ENCODE measurements at places on chromosomes 7 and 10.

DNA sequence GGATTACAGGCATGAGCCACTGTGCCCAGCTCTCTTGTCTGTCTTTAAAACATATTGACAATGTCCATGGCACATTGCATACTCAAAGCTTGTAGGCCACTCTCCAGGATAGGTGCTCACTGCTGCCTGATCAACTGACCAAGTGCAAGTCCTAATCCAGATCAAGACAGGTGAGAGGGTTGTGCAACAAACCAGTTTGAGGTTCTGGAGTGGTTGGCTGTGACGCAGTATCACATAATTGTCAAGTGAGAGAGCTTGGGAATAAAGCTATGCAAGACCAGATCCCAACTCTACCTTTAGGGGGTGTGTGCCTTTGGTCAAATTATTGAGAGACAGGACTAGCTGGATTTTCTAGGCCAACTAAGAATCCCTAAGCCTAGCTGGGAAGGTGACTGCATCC lies 43.0 kb upstream of the OPN4 start:
- DNase-seq, result no peak

GRCh38 chr10:66747451-66747850 lies 178.4 kb upstream of the LRRTM3 start:
- DNase-seq, result no peak

DNA sequence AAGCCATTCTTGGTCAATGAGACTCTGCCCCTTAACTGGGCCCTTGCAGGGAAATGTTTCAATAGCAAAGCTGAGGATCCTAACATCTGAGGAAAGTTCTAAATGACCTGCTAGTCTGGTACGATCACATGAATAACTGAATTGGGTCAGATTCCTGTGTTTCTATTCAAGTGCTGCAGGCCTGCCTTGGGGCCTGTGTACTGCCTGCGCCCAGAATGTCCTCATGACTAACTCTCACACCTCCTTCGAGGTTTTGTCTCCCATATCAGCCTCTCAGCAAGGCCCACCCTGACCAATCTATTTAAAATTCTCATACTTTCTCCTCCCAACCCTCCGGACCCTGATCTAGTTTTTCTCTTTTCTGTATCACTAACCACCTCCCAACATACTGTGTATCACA lies 4.4 kb downstream of the JAZF1 start:
- DNase-seq, result no peak

GRCh38 chr7:46360811-46361210 lies 439.7 kb upstream of the IGFBP3 start:
- DNase-seq, result no peak

DNA sequence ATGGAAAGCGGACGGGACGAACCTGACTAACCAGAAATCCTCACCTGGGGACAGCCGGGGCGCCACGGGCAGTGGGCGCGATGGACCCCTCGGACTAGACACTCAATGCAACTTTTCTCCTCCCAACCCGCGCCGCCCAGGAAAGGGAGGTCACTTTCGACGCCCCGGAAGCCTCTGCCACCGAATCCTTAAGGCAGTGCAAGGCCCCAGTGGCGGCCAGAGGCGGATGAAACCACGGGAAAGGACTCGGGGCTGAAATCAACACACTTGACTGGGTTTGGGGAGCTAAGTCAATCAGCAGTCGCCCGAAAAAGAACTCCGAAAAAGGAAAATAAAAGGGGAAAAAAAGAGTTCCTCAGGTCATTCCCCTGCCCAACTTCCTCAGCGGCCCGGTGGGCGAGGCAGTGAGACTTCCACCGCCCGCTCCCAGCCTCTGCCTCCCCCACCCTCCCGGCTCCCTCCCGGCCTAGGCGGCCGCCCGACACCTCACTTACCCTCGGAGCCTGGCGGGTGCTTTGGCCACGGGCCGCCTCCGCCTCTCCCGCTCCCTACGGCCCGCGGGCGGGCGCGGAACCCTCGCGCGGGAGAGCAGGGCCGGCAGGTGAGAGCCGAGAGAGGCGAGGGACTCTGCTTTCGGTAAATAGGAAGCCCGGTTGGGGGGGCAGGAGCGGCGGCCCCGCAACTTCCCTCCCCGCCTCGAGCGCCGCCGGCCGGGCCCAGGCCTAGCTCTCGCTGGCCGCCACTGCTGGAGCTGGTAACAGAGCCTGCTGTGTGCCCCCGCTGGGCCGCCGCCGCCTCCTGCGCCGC lies 518 bp downstream of the WAPL start:
- DNase-seq, result peak; percentile 64

GRCh38 chr7:134255814-134256213 lies 60.9 kb downstream of the SLC35B4 start:
- DNase-seq, result no peak

- no peak for DNase-seq
Measured at GRCh38 chr7:135389971-135390370, 119.9 kb downstream of the CNOT4 start.
